ENCODE measurements at places on chromosomes 11 and 22. TPM values are rescaled to one million over a fixed set of nuclear protein-coding genes. Genes with fewer than 3 reads are reported as not detected.

GRCh38 chr11:62905927-62906531 lies 15.1 kb downstream of the CHRM1 start:
- DNase-seq, result peak; percentile 72

GRCh38 chr11:116122697-116123472 lies 618.7 kb upstream of the CADM1 start:
- DNase-seq, result no peak

Gene SLC2A11
- 22.0 TPM for total RNA-seq

DNA sequence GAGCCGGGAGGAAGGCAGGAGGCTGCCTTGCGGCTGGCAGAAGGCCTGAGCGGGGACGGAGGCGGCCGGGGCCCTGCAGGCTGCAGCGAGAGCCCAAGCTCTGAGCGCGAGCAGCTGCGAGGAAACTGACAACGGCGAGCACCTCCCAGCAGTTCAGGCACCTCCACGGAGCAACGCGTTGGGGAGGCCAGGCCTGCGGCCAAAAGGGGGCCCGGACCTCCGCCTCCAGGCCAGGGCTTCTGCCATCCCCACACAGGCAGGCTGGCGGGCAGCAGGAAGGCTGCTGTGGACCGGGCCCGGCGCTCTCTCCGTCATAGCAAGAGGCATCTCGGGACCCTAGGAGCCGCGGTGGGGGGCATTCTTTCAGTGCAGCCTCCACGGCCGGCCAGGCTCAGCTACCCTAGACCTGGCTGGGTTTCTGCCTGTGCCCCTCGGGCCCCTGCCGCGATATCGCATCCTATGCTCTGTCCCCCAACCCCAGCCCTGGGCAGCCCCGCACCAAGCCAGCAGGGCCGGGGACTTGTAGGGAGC lies 22.9 kb upstream of the SLC22A12 start:
- DNase-seq, result no peak

DNA sequence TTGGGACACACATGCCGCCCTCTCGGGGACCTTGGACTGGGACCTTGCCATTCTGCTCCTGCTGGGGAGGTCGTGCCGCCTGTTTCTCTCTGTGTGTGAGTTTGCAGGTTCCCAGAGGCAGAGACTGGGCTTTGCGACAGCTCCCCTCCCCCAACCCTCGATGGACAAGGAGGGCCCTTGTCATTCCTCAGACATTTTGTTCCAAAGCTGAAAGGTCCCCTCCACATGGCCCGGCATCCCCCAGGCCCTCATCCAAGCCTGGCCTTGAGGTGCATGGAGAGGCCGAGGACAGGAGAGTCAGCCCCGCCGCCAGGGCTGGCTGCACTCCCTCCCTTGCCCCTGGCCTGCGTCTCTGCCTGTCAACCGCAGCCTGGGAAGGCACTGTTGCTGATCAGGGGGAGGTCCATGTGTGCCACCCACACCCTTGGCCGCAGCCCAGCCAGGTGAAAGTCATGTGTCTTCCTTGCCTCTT lies 25.6 kb downstream of the FADS2 start:
- no peak for DNase-seq

Gene LMNTD2
- total RNA-seq, result 0.52 TPM

DNA sequence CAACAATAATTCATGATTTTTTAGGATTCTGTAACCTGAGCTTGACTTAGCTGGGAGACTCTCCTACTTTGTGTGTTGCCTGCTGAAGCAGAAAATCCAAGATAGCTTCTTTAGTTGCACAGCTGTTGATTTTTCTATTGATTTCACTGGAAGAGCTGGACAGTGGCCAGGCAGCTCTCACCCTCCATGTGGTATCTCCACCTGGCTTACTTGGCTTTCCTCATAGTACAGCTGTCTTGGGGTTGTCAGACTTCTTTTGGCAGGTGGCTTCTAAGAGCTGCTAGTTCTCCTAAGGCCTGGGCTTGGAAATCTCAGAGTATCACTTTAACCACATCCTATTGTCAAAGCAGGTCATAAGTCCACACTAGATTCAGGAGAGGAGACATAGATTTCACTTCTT lies 130.8 kb upstream of the SPON1 start:
- no peak for DNase-seq

DNA sequence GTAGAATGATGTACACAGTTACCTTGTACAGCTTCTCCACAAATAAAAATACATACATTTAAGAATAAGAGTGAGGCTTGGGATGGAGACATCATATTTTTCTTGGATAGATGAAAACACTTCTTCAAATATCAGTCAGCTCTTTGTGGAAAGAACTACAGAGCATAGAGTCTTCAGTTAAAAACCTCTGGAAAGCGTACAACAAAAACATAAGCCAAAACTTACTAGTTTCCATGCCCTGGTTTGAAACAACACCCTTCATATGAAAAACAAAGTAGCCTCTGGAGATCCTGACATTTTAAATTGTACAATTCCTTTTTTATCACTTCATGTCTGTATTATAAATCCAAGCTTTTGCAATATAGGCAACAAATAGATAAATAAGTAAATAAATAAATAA lies 7.0 kb upstream of the CEP126 start:
- no peak for DNase-seq

GRCh38 chr22:18028817-18029527 lies 4.6 kb upstream of the MICAL3 start:
- DNase-seq, result no peak

Gene HBG2
- not detected for total RNA-seq

DNA sequence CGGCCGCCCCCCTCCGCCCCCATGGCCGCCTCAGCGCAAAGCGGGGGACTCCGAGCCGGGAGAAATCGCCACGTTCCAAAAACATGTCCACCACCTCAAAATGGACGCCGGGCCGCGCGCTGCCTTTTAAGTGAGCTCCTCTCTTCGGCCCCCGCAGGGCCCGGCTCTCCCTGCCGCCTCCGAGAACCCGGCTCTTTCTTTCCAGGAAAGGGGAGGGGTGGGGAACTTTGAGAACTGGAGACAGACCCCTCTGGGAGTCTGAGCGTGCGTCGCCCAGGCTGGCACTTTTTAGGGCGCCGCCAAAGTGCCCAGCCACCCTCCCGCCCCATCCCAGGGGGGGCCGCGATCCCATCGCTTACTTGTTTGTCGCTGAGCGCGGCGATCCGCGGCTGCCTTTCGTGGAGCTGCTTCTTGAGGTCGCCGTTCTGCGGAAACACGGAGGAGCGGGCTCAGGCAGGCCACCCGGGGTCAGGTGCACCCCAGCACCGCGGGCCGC lies 1.6 kb downstream of the PHF21B start:
- DNase-seq, result no peak

Gene LMO1
- total RNA-seq, result 2.3 TPM

Gene TEX54
- total RNA-seq, result not detected

GRCh38 chr22:29152045-29152953 lies 53.4 kb upstream of the EMID1 start:
- DNase-seq, result peak; percentile 39

Gene NRIP3
- total RNA-seq, result 1.9 TPM

- no peak for DNase-seq
These were observed 8.2 kb downstream of the HORMAD2 start for GRCh38 chr22:30088468-30088867.

DNA sequence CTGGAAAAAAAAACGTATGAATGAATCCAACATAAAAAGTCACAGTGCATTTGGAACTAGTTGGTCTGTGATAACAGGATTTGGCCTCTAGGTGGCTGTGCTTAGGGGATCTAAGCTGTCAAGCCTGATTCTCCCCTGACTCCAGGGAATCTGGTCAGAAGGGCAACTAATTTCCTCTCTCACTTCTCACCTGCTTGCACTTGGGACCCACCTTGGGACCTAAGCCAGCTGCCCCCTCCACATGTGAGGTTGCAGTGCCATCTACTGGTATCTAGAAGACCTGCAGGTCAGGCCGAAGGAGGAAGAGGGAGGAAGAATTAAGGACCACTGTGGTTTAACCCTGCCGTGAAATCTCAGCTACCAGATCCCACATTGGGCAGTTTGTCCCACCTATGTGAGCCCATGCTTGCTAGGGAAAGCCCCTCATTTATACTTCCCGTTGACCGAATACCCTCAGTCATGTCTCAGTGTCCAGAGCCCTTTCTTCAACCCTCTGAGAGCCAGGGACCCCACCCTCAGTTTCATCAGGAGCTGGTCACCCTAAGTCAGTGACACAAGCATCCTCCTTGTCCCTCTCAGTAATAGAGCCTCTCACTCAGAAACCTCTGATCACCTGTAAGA lies 33.2 kb upstream of the CAVIN3 start:
- peak; percentile 24 for DNase-seq

Gene APOBEC3F
- total RNA-seq, result 4.8 TPM

Gene RTN4RL2
- 1.3 TPM for total RNA-seq

Gene ASCL2
- total RNA-seq, result not detected

DNA sequence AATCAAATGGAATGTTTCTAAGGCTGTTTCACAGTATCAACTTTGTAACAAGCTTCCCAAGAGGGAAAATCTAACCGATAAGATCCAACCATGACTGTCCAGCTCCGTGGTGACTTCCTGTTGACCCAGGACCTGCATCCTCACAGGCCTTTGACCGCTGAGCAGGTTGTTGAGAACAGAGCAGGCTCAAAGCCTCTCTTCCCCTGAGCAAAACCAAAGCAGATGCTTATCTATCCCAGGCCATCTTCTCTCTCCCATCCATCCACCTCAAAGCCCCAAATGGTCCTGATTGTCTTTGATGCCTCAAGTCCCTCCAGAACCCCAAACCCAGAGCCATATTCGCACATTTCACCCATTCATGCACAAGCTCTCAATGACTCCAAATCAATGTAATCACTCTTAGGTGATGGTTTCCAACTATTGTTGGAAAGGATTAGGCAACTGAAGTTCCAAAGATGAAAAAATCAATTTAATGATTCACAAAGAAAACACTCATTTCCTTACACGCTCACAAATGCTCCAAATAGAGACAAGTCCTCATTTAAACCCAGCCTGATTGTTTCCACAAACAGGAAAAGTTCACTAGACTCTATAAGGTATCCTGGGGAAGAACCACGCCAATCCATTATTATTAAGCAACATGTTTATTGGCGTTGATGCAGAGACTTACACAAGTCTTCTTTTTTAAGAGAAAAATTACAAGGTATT lies 48.7 kb downstream of the C11orf58 start:
- no peak for DNase-seq

Gene OR5P2
- not detected for total RNA-seq

Gene MRGPRX3
- total RNA-seq, result not detected

DNA sequence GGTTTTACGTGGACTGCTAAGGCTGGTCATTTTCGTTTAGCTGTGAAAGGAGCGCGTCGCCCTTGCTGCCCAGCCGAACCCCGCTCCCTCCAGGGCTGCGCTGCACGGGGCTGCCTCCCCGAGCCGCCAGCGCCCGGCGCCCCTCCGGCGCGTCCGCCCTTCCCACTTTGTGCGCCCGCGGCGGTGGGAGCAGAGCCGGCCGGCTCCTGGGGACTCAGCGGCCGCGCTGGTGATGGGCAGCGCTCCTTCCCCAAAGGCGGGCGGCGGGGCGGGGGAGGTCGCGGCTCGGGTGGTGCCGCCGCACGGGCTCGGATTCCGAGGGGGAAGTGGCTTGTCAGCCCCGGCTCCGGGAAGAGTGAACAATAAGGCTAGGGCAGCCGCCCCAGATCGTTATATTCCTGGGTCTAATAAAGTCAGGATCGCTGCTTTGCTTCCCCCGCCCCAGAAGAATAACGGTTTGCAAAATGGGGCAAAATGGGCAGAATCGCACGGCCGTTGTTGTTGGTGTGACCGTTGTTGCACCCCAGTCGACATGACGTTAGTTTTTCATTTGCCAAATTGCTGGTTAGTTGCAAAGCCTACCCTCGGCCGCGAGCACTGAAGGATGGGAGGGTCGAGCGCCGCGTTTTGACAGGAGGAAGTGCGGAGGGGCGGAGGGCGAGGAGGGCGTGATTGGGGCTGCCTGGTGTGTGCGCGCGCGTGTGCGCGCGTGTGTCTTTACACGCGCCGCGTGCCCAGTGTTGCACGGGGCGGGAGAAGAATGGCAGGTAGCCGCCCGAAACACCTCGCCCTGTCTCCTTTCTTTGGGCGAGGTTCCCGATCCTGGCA lies 745 bp downstream of the NCAM1 start:
- DNase-seq, result peak; percentile 24

Gene SLC5A1
- total RNA-seq, result 201 TPM

DNA sequence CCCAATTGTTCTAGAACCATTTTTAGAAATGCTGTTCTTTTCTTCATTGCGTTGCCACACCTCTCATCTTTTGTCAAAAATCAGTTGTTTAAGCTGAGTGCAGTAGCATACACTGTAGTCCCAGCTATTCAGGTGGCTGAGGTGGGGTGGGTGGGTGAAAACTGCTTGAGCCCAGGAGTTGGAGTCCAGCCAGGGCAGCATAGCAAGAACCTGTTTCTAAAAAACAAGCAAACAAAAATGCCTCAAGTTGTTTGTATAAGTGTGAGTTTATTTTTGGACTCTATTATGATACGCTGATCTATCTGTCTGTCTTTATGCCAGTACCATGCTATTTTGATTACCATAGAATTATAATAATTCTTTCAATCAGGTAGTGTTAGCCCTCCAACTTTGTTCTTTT lies 62.5 kb upstream of the RRM1 start:
- DNase-seq, result no peak

GRCh38 chr11:69335007-69335780 lies 41.2 kb downstream of the MYEOV start:
- DNase-seq, result no peak

- no peak for DNase-seq
These were observed 413 bp downstream of the CBX7 start for GRCh38 chr22:39152024-39152510.

DNA sequence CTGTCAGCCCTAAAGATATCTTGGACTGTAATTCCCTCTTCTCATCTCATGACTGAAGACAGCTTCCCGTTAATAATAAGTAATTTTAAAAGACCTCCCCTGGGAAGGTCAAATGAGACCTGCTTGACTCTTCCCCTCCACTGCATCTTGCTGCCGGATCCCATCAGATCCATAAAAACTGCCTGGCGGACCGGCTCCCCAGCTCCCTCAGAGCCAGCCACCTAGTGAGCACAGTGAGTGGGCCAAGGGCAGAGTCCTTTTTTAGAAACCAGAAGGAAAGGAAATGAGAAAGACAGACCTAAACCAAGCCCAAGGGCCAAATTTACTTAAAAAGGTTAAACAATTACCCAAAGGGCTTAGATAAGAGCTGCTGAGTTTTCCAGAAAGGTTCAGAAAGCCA lies 595.3 kb downstream of the OPCML start:
- DNase-seq, result no peak

- no peak for DNase-seq
These were observed 17.4 kb downstream of the KCTD21 start for GRCh38 chr11:78170874-78171549.

GRCh38 chr11:33263549-33263948 lies 6.4 kb downstream of the HIPK3 start:
- DNase-seq, result no peak

Gene IL10RA
- 5.0 TPM for total RNA-seq

Gene FOLR2
- total RNA-seq, result 20.9 TPM

DNA sequence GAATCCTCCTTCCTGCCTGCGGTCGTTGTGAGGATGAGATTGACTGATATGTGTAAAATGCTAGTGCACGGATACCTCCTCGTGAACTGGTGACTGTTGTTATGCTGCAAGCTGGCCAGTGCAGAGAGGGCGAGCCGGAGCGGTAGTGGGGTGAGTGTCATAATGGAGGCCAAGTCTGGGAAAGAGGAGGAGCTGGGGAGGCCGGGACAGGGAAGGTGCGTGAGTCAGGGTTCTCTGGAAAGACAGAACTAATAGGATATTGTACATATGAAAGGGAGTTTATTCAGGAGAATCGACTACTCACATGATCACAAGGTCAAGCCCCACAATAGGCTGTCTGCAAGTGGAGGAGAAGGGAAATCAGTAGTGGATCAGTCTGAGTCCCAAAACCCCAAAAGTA lies 56.8 kb upstream of the FADD start:
- DNase-seq, result no peak

GRCh38 chr22:22949953-22950352 lies 62.3 kb downstream of the IGLL5 start:
- DNase-seq, result no peak

- DNase-seq, result peak; percentile 34
These were observed 7.1 kb upstream of the SLC35E4 start for GRCh38 chr22:30628491-30628890.

Gene FOXRED2
- total RNA-seq, result 9.8 TPM

Gene OR51M1
- total RNA-seq, result not detected

Gene DSCAML1
- 0.19 TPM for total RNA-seq
